Left lung (tissue), 14 donors: ENCODE measurements at places on chromosomes 2 and 18. TPM values are rescaled to one million over a fixed set of nuclear protein-coding genes. Genes with fewer than 3 reads are reported as not detected.

GRB14 gene
- 4.1 TPM for total RNA-seq

GRCh38 chr2:27086090-27086723, 365 bp upstream of the KHK start:
- peak overlapping the region; percentile 44 for H3K4me3 ChIP-seq
- peaks cover 5% of the 10 kb centered on the region for H3K36me3 ChIP-seq
- DNase-seq, result peak; percentile 100
- H3K27me3 ChIP-seq, result no peaks in the 10 kb centered on the region

DNA sequence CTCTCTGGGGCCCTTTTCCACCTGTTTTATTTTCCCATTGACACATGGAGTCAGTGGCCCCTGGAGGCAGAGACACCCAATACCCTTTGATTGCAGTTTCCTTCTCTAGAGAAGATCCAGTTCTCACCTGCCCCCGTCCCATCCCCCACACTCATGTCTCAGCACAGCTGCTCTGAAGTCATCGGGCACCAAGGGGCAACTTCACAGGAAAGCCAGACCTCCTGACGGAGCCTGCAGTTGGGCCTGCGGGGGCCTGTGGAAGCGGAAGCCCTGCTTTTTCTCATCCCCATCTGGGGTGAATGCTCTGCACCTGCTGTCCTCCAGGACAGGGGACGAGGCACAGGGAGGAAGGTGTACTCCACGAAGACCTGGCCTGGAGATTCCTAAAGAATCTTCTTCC, 308.3 kb upstream of the EPAS1 start:
- peaks cover 50% of the 10 kb centered on the region for H3K4me1 ChIP-seq
- H3K27ac ChIP-seq, result no peak overlapping the region
- no peak for DNase-seq
- no peaks in the 10 kb centered on the region for H3K27me3 ChIP-seq

DNA sequence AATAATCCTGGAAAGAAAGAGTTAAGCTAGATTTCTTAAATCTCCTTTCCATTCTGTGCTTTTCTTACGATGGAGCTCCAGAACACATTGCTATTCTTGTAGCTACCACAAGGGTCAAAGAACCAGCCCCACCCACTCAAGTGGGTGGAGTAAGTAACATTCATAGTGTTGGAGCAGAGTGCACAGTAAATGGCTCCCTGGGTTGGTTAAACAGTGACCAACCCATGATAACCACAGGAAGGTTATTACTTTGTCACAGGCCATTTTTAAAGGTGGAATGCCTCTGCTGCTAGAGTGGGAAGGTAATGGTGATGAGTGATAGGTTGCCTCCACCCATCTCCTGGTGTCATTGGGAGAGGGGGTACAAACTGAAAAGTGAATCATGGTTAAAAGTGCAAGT, 13.9 kb downstream of the ARPC2 start:
- no peak overlapping the region for H3K4me3 ChIP-seq
- H3K4me1 ChIP-seq, result peaks cover 27% of the 10 kb centered on the region
- H3K27me3 ChIP-seq, result no peaks in the 10 kb centered on the region
